Esophagus squamous epithelium (tissue), 5 donors: ENCODE measurements at places on chromosomes 1 and 21.

DNA sequence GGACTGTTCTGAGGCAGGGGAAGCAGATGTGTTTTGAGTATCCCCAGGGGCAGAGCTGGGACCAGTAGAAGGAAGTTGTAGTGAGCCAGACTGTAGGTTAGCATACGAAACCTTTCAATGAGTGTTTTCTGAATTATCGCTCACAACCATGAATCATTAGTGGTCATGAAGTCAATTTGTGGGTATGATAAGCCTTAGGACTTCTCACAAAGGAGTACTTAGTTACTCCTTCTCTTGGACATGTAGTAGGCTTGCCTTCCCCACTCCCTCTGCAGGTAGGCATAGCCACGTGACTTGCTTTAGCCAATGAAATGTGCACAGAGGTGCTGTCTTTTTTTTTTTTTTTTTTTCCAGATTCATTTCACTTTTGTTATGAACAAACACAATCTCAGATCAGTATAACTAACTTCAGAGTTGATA is 23.9 kb upstream of the FAAH start:
- no peak for DNase-seq

DNA sequence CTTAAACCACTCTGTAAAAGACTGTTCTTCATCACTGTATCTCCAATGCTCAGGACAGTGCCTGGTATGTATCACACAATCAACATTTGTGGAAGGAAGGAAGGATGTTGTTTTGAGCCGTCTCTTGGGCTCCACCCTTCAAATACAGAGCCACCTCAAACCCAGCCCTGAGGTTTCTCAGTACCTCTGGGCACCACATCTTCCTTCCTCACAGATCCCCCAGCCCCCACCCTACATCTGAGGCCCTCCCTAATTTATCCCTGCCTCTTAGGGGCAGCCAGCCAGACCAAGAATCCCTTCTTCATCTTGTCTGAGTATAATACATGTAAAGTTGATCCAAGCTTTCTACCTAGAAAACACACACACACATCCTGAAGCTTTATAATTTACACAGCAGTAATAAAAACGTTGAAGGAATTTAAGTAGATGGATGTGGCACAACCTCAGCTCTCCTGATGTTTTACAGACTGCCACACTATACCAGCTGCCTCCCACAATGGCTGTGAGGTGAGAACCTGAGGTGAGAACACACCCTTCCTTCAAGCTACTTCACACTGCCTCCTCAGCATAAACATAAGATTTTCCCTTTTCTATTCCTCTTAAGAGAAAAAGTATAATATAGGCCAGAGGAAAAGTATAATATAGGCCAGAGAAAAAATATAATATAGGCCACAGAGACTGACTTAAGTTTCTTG is 48.5 kb downstream of the CDC7 start:
- DNase-seq, result no peak

- DNase-seq, result no peak
These were observed at the start of gene KCND3 for GRCh38 chr1:111989531-111990025. Gene KCND3, minus strand, starts transcription at chr1:111989668.

- DNase-seq, result no peak
These were observed 128.4 kb downstream of the TGFB2 start for GRCh38 chr1:218473522-218473921.

DNA sequence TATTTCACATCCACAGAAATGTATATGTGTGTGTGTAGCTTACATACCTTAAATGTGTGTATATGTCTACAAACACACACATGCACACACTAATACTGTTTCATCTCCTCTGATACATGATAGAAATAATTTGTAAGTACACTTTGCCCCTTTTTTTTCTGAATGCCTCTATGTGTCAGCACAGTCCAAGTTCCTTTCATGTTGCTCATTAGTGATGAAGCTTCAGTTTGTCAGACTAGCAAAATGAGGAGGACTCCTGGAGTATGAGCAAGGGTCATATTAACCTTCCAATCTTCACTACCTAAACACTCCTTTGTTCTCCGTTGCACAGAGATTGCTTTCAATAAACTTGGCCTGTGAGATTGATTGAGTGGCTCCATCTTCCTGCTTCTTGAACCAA is 935.4 kb downstream of the MRPL39 start:
- DNase-seq, result no peak

GRCh38 chr1:79283451-79283850 is 276.9 kb upstream of the ADGRL4 start:
- DNase-seq, result no peak

DNA sequence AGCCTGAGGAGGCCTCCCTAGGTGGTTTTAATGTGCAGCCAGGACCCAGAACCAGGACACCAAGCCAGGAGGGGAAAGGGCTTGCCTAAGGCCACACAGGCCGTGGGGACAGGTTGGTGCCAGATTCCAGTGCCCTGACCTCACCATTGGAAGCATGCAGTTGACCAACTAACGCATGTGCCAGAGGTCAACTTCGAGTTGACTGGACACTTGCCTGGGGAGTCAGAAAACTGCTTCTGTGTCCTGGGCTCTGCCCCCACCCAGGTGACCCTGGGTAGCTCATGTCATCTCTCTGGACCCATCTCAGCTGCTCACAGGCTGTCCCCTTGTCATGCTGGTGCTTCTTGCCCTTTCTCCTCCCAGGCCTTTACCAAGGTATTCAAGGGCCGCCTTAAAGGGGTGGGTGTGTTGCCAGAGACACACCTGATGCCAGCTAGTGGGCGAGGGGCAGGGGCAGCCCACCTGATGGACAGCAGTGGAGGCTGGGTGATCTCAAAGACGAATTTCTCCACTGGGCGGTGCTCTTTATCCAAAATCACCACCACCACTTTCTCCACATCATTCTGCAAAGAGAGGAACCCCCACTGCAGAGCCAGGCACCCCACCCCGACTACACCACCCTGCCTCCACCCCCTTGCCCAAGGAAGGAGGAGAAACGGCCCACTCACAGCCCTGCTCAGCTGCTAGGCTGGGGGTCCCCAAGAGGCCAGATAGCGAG is 4.4 kb downstream of the MAD2L2 start:
- no peak for DNase-seq

DNA sequence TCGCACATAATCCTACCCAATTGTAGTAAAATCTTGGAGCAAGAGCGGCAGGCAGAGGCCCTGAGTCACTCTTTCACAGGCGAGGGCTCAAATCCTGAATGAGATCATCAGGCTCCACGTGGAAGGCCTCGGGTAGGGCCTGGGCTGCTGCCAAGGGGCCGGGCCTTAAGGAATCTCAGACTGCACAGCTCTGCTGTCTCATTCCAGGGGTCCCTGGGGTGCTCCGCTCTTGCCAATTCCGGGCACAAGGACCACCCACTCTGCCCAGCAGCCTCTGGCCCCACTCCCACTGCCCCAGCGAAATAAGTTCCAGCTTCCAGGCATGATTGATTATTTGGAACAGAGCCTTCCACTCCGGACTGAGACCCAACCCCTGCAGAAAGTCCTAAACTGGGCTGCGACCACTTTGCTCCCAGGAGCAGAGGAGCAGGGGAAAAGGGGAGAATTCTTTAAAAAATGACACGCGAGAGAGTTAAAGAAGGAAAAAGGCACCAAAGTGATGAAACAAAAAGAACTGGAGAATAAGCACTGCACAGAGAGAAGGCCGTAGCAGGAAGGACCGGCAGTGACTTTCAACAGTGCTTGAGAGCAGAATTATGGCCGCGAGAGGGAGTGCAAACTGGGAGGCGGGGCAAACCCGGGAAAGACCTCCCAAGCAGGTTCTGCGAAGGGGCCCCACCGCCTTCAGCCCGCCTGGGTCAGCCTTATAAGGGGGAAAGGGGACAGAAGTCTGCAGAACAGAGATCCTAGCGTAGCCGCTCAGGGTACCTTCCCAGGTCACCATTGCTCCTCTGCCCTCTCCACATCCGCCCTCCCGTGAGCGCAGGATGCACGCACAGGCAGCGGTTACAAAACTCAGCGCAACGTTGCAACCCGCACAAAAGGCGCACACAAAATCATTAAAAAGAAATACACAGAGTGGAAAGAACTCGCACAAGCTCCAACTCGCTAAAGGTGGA is 2.0 kb downstream of the ADAMTS1 start:
- DNase-seq, result no peak
